ENCODE measurements at places on chromosomes 7 and 10. TPM values are rescaled to one million over a fixed set of nuclear protein-coding genes. Genes with fewer than 3 reads are reported as not detected.
A peak's percentile ranks its signal among the peaks of the same experiment; 100 is the strongest.

GRCh38 chr10:69092959-69093850 lies 5.3 kb downstream of the SRGN start:
- no peaks in the 10 kb centered on the region for H3K36me3 ChIP-seq
- peak; percentile 74 for DNase-seq
- no peak overlapping the region for H3K4me3 ChIP-seq
- H3K4me1 ChIP-seq, result no peaks in the 10 kb centered on the region
- no peak overlapping the region for H3K27ac ChIP-seq
- H3K27me3 ChIP-seq, result no peaks in the 10 kb centered on the region

Gene SYT15B
- 0.32 TPM for total RNA-seq

DNA sequence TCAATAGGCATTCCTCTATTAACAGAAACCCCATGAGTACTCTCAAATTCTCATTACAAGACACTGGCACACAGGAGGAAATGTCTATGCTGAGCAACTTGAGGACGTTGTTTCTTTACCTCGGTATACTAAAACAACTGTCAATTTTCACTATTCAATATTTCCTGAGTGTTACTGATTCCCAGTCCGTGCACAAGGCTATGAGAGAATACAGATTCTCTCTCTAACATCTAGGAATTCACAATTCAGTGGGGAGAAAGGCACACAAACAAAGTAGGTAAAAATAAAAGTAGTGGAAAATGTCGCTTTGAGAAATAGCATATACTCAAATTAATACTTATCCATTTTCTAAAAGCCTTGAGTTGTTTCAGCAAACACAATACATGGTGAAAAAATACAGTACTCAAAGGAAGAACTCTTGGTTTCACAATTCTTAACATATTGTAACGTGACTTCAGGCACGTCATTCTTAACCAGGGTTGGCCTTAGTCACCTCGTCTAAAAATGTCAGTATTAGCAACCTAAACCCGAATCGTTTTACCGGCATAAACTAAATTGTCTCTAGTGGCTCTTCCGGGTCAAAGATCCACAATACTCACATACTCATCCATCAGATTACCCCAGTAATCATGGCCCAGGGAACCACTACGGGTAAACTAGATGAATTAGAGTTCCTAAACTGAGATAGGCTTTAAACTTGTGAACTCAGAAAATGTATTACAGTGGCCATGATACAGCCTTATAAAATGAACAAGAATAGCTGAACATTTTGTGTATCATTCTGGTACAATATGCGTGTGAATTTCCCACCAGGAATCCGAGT lies 1.5 kb downstream of the IPMK start:
- H3K27ac ChIP-seq, result peak overlapping the region; percentile 90
- no peak for DNase-seq
- H3K4me3 ChIP-seq, result peak overlapping the region; percentile 95
- H3K27me3 ChIP-seq, result no peaks in the 10 kb centered on the region
- peaks cover 49% of the 10 kb centered on the region for H3K4me1 ChIP-seq
- peaks cover 5% of the 10 kb centered on the region for H3K36me3 ChIP-seq

GRCh38 chr7:19442016-19442785 lies 266.6 kb downstream of the POLR1F start:
- peaks cover 9% of the 10 kb centered on the region for H3K4me1 ChIP-seq
- no peak overlapping the region for H3K27ac ChIP-seq
- DNase-seq, result peak; percentile 15
- H3K36me3 ChIP-seq, result no peaks in the 10 kb centered on the region
- no peaks in the 10 kb centered on the region for H3K27me3 ChIP-seq
- no peak overlapping the region for H3K4me3 ChIP-seq

Gene PRPS1L1
- not detected for total RNA-seq

DNA sequence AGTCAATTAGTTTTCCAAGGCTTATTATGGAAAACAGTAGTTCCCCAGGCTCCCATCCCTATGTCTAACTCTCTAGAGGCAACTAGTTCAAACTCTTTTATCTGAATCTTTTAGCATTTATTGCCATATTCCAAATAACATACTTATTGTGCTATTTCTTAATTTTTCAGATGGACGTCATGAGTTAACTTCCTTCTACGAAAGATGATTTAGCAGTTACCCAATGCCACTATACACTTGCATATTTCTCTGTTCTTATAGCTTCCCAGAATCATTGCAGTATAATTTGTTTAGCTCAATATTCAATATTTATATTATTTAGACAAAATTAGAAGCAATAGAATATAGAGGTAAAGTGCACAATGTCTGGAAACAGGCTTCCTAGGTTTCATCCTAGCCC lies 52.8 kb downstream of the REEP3 start:
- DNase-seq, result no peak
- no peaks in the 10 kb centered on the region for H3K27me3 ChIP-seq
- H3K36me3 ChIP-seq, result peaks cover 24% of the 10 kb centered on the region
- peak overlapping the region; percentile 89 for H3K27ac ChIP-seq
- H3K4me3 ChIP-seq, result no peak overlapping the region

DNA sequence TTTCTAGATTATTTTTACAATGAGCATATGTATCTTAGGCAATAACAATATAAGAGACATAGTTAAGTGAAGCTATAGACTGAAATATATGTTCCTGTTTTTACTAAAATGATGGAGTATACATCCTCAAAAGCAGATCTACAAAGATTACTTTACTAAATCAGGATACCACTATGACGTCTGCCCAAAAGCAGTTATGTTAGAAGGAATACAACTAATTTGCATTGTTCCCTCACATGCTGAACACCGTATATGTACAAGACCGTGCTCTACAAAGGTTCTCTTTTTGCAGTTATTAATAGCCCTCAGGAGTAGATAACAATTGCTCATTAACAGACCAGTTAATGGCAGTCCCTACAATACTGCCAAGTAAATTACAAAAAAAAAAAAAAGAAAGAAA lies 137.5 kb downstream of the CD36 start:
- H3K27ac ChIP-seq, result no peak overlapping the region
- H3K36me3 ChIP-seq, result no peaks in the 10 kb centered on the region
- peaks cover 12% of the 10 kb centered on the region for H3K4me1 ChIP-seq
- peaks cover 30% of the 10 kb centered on the region for H3K27me3 ChIP-seq

DNA sequence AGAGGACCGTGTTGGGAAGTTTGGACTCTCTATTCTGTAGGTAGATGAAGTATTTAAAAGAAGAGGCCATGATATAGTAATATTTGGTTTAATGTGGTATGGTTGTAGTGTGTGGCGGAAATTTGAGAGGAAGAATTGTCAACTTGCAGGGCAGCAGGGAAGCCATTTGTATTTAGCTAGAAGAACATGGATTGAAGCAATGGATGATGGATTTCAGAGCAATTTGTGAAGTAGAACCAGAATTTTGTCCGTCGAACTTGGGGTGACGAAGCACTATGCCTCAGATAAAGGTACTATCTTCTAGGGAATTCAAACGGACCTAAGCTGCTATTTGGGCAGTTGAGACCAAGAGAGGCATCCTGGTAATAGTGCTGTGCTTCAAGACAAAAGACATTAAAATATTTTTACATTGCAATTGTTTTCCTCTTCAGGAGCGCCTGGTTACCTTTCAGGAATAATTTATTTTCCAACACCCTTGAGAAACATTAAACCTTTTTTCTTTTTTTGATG lies 615 bp upstream of the WBP1L start:
- DNase-seq, result no peak
- peaks cover 45% of the 10 kb centered on the region for H3K4me1 ChIP-seq
- peak overlapping the region; percentile 69 for H3K27ac ChIP-seq
- H3K4me3 ChIP-seq, result peak overlapping the region; percentile 98
- H3K36me3 ChIP-seq, result no peaks in the 10 kb centered on the region

Gene SPDYE16
- not detected for total RNA-seq

DNA sequence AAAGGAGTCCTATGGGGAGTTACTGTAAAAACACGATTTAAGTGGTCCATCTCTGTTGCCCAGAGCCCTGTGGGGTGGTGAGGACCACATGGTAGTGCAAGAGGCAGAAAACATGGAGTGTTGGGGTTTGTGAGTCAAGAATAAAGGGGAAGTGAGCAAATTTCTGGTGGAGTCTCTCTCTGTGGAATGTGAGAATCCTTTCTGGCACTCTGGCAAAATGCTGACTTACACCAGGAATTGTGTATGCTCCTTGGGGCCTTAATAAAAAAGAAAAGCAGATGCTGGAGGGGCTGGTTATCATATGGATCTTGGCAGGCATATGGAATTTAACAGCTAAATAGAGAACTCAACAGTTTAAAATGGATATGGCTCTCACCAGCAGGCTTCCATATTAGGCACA lies 486.0 kb downstream of the TNS3 start:
- no peaks in the 10 kb centered on the region for H3K27me3 ChIP-seq
- H3K4me1 ChIP-seq, result no peaks in the 10 kb centered on the region
- no peaks in the 10 kb centered on the region for H3K36me3 ChIP-seq
- H3K27ac ChIP-seq, result no peak overlapping the region

Gene HELLS
- 365 TPM for total RNA-seq

Gene ANKRD61
- not detected for total RNA-seq

Gene FGL2
- not detected for total RNA-seq

Gene LRIT1
- total RNA-seq, result not detected

GRCh38 chr10:123742751-123743440 lies 76.7 kb downstream of the GPR26 start:
- no peak overlapping the region for H3K27ac ChIP-seq
- peaks cover 3% of the 10 kb centered on the region for H3K27me3 ChIP-seq
- no peak overlapping the region for H3K4me3 ChIP-seq
- peaks cover 30% of the 10 kb centered on the region for H3K4me1 ChIP-seq
- no peaks in the 10 kb centered on the region for H3K36me3 ChIP-seq

DNA sequence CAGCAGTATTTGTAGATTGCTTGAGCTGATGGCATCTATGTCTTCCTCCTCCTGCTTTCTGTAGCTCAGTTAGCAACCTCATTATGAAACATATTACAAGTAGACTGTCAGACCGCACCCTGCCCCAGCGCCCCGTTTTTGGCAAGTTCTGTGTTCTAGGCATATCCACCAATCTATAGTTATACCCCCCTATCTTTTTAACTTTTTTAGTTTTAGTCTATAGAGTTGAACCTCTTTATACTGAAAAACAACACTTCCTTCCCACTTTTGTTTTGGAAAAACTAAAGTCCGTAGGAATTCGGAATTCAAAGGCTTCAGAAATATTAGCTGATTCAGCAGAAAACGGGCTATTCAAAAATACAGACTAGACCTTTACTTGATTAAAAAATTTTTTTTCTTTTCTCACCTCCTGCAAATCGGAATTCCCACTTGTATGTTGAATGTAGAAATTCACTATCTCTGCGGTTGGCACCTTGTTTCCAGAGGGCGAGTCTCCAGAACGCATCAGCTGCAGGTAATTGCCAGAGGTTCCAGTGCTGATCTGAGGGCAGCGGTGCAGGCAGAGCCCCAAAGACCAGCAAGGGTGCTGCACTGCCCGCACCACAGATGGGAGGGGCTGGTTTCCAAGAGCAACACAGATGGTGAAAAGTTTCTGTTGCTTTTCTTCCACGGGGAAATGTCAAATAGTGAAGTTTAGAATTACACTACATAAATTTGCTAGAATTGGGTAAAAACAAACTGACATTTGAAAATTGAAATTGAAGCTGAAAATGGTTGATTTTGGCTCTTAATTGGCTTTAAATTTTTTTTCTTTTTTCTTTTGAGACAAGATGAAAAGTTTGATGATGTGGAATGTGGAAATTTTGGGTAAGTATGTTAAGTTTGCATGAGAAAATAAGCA lies 2.2 kb upstream of the FZD8 start:
- H3K4me1 ChIP-seq, result peaks cover 14% of the 10 kb centered on the region
- peaks cover 3% of the 10 kb centered on the region for H3K36me3 ChIP-seq
- peak overlapping the region; percentile 77 for H3K4me3 ChIP-seq
- peaks cover 31% of the 10 kb centered on the region for H3K27me3 ChIP-seq

- H3K4me3 ChIP-seq, result no peak overlapping the region
- DNase-seq, result no peak
- H3K4me1 ChIP-seq, result peaks cover 7% of the 10 kb centered on the region
- no peak overlapping the region for H3K27ac ChIP-seq
These were observed 34.4 kb upstream of the ARMS2 start for GRCh38 chr10:122419876-122420623.

DNA sequence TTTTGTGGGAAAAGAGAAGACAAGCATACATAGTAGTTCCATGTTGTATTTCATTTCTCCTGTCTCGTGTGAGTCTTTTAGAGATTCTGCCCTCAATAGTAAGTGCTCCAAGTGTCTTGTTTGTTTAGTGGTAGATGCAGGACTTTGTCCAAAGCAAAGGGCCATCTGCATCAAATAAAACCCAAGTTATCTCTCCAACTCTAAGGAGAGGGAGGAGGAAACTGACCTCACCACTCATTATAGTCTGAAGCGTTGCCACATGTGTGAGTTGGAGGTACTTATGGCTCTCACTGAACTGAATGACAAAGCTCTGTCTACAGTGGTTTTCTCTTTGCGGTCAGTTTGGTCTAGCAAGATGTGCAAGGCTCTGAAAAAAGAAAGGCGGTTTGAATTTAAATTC lies 272.6 kb downstream of the DOCK4 start:
- peaks cover 9% of the 10 kb centered on the region for H3K36me3 ChIP-seq
- H3K27me3 ChIP-seq, result no peaks in the 10 kb centered on the region
- no peak overlapping the region for H3K4me3 ChIP-seq
- H3K4me1 ChIP-seq, result peaks cover 22% of the 10 kb centered on the region
- H3K27ac ChIP-seq, result peak overlapping the region; percentile 54
- no peak for DNase-seq

Gene ZNF735
- total RNA-seq, result not detected

Gene THNSL1
- 5.4 TPM for total RNA-seq

Data from WTC11 (cell line).